Stimulated activated CD8-positive, alpha-beta memory T cell treated with anti-CD3 and anti-CD28 coated beads, Interleukin-7, amount 100 ng/mL, for 4 hours (primary cell): ENCODE measurements at places on chromosomes 4 and X.

- no peak for DNase-seq
Measured at GRCh38 chrX:29143756-29144155, 556.5 kb downstream of the IL1RAPL1 start.

DNA sequence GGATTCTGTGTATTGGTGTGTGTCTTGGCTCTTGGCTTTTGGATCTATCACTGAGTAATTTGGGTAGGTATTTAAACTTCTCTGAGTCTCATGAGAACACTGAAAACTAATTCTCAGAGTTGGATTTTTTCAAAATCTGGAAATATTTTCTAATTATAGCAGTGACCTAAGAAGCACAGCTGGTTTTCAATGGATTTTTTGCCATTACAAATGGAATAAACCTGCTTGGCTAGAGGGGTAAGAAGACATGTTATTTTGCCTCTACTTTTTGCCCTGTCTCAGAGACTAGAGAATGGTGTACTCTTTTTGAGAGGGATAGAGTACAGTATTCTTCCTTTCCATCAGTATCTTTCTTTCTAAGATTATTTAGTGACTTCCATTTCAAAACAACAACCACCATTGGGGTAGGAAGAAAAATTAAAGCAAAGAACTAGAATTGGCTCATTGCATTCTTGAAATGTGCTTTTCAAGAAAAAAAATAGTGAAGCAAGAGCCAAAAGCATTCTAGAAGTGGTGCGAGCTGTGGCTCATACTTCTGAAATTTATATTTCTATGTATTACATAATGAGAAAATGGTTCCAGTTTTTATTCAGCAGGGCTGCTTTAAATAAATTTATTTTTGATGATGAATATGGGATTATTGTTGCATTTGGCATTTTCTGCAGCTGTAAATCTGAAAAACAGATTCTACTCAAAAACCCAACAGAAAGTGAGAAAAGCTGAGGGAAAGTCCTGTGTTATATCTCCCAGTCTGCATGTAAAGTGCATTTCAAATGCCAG, 850.2 kb upstream of the SLIT2 start:
- no peak for DNase-seq

DNA sequence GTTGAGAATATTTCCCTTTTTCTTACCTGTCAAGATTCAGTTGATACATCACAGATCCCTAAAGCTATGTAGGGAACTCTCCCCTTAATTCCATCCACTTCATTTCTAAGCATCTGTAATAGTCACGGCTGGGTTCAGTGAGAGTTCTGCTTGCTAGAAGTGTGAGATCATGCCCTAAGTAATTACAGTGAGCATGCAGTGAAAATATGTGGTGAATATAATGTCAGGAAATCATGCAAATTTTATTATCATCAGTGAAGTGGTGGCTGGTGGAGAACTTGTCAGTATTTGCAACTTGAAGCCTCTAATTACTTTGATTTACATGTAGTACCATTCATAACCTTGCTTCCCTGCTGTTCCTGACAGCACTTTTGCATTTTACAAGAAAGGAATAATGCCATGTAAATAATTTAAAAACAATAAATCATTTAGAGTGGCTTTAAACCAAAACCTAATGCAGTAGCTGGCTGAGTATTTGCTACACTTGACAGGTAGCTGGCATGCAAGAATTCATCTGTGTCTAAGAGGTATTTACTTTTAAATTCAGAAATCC, 28.3 kb upstream of the CFAP299 start:
- DNase-seq: no peak

- DNase-seq: no peak
Measured at GRCh38 chr4:106522839-106523238, 154.3 kb upstream of the GIMD1 start.

GRCh38 chr4:5050520-5051277, 581 bp upstream of the STK32B start:
- no peak for DNase-seq

DNA sequence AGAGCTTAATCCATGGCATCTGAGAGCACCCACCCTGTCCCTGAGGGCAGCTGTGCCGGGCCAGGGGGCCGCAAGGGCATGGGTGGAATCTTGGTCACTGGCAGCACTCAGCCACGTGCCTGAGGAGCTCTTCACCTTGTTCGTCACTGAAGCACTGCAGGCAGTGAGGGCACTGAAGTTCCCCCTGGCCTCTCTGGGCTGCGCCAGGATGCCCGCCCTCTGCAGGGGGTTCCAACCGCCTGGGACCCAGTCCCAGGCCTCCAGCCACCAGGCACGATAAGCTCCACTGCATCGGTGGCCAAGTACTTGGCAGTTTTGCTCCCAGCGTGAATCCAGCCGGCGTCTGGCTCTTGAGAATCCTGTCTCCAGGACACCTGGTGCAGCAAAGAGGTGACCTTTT, 96.4 kb upstream of the MED14 start:
- DNase-seq: no peak

DNA sequence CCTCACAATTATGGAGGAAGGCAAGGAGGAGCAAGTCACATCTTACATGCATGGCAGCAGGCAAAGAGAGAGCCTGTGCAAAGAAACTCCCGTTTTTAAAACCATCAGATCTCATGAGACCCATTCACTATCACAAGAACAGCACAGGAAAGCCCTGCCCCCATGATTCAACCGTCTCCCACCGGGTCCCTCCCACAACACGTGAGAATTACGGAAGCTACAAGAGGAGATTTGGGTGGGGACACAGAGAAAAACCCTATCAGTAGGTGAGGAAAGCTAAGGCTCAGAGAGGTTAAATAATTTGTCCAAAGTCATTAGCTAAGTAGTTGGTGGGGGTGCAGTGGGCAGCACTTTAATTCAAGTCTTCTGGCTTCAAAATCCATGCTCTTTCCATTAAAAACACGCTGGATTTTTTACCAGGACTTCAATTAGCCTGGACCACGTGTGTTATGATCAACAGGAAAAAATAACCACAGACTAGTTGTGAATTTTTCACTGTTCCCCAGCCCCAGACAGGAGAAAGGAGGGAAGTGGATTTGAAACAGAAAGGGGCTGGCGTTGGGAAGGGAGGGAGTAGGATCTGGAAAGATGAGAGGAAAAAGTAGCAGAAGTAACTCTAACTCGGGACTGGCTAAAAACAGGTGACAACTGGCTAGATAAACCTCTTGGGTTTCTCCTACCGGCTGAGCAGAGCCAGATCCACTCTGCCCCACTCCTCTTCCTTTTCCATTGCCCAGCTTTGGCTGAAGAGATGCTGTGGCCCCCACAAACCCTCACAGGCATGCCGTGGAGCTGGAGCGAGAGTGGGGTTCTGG, 986 bp downstream of the MTMR8 start:
- no peak for DNase-seq

DNA sequence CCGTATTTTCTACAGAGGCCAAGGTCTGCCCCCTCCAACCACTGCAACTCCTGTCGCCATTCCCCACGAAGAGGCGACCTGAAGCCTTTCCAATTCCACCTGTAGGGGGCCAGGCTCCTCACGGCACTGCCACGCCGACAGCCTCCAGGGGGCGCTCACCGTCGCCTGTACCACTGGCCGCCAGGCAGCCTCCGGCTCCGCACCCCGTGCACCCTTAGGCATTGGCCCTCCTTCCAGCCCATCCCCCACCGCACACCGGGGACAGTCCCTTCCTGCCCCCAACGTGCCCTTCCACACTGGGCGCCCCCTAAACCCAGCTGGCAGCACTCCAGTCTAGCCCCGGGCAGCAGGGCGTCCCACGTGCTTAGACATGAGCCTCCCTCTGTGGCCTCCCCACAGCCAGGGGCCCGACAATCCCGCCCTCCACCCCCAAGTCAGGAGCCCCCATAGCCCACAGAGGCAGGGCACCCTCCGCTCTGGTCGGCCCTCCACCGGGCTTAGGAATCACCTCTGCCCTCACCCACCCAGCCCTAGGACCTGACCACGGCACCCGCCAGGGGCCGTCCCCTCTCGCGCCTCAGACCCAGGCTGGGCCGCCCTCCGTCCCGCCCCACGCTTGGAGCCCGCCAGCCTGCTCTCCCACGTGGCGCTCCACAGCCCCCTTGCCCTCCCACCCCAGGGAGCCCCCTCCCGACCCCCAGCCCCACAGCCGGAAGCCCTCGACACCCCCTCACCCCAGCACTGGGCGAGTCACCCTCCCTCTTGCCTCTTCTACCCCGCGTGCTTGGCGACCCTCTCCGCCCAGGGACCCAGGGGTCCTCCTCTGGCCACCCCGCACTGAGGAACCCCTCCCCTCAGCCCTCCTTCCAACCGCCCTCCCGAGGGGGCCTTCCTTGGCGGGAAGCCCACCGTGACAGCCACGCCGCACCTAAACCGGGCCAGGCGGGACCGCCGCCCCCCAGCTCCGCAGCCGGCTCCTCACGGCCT, 711 bp downstream of the PNMA6E start:
- peak; percentile 17 for DNase-seq

GRCh38 chrX:101219864-101220346, 319 bp downstream of the DRP2 start:
- DNase-seq: no peak

GRCh38 chr4:1111259-1111809, 2.0 kb downstream of the RNF212 start:
- no peak for DNase-seq

GRCh38 chr4:84870398-84871163, 95.9 kb downstream of the WDFY3 start:
- DNase-seq: no peak

DNA sequence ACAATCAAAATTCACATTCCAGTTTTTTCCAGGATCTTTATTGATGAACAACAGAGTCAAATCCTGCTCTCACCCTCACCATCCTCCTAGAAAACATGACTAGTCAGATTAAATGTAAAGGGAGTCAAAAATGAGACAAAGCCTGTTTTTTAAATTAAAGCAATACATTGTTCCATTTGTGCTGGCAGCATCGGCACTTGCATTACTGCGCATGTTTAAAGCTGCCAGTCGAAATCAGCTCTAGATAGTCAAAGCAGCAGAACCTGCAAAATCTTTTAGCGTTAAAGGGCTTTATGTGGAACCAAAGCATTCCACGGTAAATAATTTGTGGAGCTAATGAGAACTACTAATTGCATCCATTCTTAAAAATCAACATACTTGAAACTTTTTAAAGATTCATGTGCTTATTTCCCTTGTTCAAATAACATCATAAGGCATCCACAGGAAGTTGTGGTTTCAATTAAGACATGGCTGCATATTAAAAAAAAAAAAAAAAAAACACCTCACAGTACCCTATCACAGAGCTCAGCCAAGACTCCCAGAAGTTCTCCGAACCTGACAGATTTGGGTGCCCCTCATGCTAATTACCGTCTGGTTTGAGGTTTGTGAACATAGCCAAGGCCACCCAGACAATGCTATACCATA, 82.2 kb downstream of the SH3KBP1 start:
- no peak for DNase-seq

DNA sequence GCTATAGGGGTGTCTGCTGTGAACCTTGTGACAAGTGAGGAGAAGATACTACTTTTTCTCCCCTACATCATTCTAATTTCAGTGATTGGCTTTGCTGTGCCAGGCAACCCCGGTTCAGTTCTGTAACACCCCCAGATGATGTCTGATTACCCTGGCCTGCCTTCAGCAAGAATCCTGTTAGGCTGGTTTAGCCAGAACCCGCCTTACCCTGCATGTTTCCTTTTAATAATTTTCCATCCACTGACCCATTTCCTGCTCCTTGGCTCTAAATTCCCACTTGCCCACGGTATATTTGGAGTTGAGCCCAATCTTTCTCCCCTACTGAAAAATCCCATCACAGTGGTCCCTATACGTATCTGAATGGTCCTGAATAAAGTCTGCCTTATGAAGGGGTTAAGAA, 46.5 kb upstream of the HPSE start:
- DNase-seq: no peak

- no peak for DNase-seq
Measured at GRCh38 chr4:99536848-99537247, 26.0 kb downstream of the C4orf17 start.

DNA sequence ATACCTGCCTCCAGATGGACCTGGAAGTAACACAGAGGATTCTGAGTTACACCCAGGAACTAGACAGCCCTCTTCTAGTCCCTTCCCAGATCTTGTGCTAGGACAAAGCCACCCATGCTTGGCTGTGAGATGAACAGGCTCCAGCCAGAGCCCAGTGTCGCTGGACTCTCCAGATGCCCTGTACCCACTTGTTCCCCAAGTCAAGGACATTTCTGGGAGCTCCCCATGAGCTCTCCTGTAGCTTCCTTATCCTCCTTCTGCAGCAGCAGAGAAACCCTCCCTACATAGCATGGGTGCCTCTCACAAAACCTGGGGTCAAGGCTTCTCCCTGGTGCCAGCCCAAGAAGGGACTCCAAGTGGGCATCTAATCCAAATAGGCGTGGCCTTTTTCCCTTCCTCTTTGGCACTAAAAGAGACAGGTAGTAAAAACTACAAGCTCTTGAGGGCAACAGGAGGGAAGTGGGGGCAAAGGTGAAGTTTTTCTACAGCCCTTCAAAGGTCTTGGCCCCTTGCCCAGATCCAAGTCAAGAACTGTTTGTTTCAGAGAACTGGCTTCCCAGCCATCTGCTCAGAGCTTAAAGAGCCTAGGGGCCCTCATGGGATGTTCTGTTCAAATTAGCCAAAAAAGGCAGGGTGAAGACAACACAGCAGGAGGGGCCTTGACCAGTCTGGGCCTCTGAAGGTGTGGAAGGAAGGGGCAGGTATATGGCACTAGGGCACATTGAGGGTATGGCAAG, 8.5 kb upstream of the ERCC6L start:
- no peak for DNase-seq

DNA sequence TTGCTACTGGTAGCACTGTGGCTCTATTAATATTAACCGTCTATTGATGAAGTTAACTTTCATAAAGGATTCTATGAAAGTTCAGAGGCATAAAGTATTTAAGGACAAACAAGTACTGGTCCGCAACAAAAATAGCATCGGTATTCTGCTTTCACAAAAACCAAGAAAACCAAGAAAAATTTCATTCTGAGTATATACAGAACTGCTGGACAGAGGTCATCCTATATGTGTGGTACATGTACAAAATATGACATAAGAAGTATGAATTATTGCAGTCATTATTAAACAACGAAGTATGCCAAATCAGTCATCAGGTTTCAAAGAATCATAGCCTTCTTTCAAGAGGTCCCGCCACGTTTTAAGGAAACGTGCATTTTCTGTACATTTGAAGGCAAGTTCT, 2.4 kb downstream of the C4orf46 start:
- no peak for DNase-seq

DNA sequence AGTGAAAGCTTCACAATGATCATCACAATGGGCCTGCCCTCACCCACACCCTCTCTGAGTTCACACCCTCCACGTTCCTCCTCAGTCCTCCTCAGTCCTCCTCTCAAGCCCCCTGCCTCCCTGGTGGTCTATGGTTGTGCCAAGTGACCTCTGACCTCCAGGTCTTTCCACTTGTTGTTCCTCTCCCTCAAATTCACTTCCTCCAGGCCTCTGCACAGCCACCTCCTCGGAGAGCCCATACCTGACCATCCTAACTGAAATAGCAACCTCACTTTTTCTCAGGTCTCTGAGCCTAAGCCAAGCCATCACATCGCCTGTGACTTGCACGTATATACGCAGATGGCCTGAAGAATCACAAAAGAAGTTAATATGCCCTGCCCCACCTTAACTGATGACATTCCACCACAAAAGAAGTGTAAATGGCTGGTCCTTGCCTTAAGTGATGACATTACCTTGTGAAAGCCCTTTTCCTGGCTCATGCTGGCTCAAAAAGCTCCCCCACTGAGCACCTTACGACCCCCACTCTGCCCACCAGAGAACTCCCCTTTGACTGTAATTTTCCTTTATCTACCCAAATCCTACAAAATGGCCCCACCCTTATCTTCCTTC, 293.4 kb upstream of the TENM3 start:
- no peak for DNase-seq

GRCh38 chr4:40000711-40001110, 23.0 kb upstream of the PDS5A start:
- DNase-seq: no peak
